Renal cortical epithelial cell (primary cell): ENCODE measurements at places on chromosomes 3 and 15. TPM values are rescaled to one million over a fixed set of nuclear protein-coding genes. Genes with fewer than 3 reads are reported as not detected.

The OR5H15 gene
- not detected in 2 replicates for total RNA-seq

The MAP6D1 gene
- total RNA-seq: 2.3 and 2.5 TPM in 2 replicates

The MED12L gene
- under 0.01 and 0.30 TPM in 2 replicates for total RNA-seq

The CNOT10 gene
- total RNA-seq: 21.7 and 24.3 TPM in 2 replicates

The GREM1 gene
- total RNA-seq: 4.2 and 9.7 TPM in 2 replicates

The GOLGA8S gene
- total RNA-seq: 0.10 TPM in 1 of 2 replicates, not detected in the other

The SLC22A13 gene
- total RNA-seq: 0.25 TPM in 1 of 2 replicates, not detected in the other

DNA sequence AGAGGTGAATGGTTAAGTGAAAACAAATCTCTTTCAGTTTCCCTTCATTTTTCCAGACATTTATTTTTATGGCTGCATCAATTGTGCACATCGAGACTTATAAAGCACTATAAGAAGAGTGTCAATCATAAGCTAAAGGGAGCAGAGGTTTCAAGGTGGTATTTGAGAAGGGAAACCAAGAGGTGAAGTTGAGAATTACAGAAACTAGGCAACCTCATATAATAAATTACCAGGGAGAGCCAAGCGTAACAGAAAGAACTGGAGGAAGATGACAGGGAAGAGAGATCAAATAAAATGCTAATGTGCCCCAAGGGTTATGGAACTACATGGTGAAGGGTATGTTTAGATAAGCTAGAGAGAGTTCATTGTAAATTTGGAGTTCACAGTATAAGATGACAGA, 6.3 kb upstream of the CCDC54 start:
- peak; percentile 57 for DNase-seq

- no peak for DNase-seq
Observed at GRCh38 chr3:170697131-170697530, 111.3 kb upstream of the SLC7A14 start.
